ENCODE measurements at places on chromosomes 12 and 14.

DNA sequence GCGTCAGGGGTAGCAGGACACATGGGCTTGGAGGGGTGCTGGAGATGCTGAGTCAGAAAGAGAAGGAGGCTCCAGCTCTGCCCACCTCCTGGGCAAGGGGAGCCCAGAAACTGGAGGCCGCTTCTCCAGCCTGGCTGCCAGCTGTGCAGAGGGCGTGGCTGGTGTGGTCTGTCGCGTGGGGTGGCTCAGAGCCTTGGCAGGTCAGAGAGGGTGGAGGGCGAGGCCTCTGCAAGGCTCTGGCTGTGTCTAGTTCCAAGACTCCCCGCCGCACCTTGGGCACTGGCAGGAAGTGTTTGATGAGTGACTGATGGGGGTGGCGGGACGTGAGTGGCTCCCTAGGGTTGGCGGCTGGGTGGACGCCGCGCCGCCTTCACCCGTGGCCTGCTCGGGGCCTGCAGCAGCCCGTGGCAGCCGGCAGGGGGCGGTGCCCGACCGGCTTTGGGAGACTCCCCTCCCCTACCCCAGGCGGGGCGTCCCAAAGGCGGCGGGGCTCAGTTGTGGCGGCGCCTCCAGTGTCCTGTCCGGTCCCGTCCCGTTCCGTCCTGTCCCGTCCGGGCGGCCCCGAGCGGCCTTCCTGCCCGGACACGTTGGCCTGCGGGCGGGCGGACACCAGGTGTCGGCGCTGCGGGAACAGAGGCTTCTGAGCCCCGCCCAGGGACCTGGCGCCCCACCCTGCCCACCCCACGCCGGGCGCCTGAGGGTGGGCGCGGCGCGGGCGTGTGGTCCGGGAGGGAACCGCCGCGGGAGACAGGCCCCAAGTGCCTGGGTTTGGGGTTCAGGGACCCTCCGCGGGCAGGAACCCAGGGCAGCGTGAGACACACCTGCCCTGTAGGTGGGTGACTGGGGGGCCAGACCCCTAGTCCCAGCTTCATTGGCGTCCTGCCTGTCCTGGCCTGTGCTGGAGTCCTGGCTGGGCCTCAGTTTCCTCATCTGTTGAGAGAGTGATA lies 39.7 kb downstream of the KRT80 start:
- peak; percentile 32 for DNase-seq

DNA sequence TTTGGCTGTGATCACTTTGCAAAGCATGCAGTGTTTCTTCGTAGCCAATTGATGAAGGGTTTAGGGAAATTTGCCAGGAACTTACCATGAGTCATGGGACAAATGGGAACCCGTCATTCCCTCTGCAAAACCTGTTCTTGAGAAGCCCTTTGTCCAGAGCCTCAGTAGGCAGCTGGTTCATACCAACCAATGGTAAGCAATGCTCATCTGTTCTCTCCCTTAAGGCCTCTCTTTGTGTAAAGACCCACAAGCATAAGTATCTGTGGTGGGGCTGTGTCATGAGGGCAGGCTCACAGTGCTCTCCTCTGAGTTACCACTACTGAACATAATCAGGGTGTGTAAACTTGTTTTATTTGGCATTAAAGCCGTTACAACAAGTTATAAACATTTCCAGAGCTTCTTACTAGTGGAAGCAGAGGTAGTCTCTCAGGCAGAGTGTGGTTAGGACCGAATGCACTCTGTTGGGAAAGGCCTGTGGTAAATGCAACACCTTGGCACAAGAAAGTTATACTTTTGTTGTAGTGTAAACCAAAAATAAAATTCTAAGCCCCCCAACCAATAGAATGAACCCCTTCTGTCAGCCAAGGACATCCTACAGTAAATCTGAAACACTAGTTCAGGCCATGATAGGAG lies 119.8 kb downstream of the SINHCAF start:
- no peak for DNase-seq

GRCh38 chr14:50002926-50003212 lies 110.0 kb downstream of the ARF6 start:
- DNase-seq: no peak

DNA sequence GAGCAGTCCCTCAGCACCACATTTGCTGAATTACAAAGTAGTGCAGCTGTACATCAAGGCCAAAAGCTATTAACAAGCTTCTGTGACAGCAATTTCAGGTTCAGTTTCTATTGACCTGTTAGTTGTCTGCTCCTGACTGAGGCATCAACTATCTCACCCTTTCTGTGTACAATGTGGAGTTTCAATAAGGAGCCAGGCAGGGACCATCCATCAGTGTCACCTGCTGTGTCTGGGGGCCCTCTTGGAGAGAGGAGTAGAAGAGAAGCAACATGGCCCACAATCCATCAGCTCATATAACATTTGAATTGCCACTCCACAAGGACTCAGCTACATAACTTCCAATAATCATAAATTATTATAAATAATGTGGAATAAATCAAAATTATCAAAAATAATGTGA lies 72.3 kb upstream of the CCDC196 start:
- DNase-seq: no peak

DNA sequence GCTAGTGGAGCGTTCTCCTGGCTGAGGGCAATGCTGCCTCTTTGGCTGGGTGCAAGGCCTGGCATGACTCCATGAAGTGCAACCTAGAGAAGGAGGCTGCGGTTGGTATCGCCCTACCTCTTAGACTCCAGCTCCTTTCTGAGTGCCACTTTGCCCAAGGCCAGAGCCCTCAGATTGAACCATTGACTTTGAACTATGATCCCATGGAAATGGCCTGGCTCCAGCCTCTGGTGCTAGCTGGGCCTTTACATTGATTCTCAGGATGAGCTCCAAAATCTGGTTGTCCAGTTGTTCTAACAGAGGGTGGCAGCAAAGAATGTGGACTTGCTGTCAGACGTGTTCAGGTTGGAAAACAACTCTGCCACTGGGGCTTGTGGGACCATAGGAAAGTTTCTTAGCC lies 16.1 kb upstream of the SMOC1 start:
- no peak for DNase-seq

- no peak for DNase-seq
Measured at GRCh38 chr12:58453306-58453705, 467.0 kb downstream of the LRIG3 start.

DNA sequence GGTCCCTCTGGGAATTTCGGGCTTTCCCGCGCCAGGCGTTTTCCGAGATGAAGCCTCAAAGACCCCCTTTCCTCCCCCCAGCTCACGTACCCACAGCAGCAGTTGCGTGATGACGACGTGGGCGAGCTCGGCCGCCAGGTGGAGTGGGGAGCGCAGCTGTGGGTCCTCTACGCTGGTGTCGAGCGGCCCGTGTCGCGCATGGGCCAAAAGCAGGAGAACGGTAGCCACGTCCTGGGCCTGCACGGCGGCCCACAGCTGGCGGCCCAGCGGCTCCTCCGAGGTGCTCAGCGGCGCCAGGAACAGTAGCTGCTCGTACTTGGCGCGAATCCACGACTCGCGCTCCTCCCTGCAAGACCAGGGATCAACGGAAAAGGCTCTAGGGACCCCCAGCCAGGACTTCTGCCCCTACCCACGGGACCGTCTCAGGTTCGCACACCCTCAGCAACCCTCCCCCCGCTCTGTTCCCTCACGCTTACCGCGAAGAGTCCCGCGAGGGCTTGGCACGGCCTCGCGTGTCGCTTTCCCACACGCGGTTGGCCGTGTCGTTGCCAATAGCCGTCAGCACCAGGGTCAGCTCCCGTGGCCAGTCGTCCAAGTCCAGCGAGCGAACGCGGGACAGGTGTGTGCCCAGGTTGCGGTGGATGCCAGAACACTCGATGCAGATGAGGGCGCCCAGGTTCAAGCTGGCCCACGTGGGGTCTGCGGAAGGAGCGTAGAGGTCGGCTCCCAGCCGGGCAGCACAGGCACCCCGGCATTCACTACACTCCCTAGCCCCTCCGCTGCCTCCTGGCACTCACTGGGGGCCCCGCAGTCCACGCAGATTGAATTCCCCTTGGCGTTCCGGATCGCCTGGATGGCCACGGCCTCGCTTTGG lies 11.4 kb downstream of the AGAP2 start:
- DNase-seq: no peak

DNA sequence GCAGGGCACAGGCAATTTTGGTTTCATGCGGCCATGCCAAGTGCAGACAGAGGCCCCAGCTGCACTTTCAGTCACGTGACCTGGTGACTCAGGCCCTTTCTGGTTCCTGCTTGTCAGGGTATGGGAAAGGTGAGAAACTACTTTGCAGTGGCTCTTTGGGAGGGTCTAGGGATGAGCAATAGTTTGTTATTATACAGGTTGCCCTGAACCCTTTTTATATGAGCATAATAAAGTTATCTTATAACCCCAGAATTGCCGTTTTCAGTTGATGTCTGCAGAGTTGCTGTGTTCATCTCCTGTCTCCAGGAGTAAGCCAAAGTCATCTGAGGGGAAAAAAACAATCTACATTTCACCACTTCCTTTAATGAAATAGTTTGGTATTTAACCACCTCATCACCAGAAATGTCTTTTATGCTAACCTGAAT lies 30.9 kb upstream of the EMP1 start:
- peak; percentile 53 for DNase-seq

- no peak for DNase-seq
Measured at GRCh38 chr12:64431791-64432190, 20.1 kb upstream of the TBK1 start.

GRCh38 chr14:38743966-38744584 lies 359.0 kb downstream of the SEC23A start:
- no peak for DNase-seq

DNA sequence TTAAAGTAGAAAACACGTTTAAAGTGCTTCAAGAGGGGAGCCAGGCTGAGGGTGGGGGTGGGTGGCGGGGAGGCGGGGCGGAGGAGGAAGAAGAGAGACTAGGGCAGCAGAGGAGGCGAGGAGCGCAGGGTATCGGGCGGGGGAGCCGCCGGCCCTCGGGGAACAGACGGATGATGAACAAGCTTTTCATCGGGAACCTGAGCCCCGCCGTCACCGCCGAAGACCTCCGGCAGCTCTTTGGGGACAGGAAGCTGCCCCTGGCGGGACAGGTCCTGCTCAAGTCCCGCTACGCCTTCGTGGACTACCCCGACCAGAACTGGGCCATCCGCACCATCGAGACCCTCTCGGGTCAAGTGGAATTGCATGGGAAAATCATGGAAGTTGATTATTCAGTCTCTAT lies 39.2 kb downstream of the ZCRB1 start:
- DNase-seq: no peak

DNA sequence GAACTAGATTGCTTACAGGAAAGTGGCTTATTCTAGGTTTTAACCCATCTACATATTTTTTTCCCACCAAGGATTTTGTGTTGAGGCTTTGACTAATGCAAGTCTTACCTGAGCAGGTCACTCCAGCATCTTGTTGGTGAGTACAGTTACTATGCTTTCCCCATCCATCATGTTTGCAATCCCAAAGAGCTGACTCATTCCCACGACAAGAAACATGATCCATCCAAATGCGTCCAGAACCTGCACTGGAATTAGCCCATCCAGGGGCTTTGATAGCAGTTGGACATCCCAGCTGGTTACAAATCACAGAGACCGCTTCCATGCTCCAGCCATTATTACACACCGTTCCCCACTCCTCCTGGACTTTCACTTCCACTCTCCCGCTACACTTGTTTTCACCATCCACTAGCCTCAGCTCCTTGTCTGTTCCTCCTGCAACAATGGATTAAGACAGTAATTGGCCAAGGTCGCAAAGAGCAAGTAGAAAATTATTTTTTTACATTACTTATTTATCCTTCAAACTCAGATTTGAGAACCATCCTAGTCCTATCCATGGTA lies 2.5 kb downstream of the CD163 start:
- DNase-seq: no peak

DNA sequence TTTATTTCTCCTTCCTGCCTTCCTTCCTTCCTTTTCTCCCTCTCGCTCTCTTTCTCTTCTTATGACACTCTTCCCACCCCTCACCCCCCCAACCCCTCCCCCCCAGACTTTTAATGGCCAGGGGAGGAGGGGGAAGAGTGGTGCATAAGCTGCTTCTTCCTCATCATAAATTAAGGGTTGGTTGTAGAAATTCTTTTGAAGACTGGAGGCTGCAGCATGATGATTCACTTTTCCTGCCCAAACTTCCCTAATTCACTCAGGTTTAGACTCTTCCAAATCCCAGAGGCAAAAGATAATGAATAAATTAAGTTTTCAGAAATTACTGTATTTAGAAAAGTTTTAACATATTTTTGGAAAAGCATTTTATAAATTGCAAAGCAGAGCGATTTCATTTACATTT lies 58.2 kb downstream of the GRIP1 start:
- DNase-seq: no peak

DNA sequence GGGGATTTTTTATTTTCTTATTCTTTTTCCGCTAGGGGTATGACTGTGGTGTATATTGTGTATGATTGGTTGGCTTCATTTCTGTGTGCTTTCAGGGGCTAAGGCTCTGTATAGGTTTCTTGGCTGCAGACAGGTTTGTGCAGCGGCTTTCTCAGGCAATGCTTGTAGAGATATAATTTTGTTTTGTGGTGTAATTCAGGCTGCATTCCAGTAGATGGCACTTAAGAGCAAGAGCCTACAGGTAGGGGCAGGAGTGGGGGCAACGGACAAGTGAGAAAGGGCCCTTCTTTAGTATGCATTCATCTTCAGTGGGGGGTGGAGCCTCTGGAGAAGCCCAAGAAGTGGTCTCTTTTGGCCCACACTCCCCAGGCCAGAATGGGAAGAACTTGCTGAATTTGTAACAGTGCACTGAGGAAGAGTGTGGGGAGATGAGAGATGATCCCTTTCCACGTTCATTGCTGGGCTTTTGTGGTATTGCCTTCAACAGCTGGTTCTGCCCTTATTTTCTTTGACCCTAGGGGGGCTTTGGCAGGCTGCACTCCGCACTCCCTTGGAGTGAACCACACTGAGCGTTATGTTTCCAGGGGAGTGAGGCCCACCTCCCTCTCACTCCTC lies 78.6 kb downstream of the IFNG-AS1 start:
- no peak for DNase-seq

DNA sequence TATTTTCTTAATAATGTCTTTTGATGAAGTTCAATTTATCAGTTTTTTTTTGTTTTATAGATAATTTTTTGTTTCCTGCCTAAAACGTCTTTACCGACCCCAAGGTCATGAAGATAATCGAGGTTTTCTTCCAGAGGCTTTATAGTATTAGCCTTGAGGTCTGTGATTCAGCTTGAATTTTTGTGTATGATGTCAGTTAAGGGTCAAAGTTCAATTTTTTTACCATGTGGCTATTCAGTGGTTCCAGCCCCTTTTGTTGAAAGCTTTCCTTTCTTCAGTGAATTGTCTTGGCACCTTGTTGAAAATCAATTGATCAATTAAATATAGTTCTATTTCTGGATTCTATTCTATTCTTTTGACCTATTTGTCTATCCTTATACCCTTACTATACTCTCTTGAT lies 3.2 kb upstream of the MGST1 start:
- DNase-seq: no peak

- no peak for DNase-seq
Measured at GRCh38 chr12:124688356-124688992, 121.1 kb upstream of the NCOR2 start.

GRCh38 chr12:11794751-11795150 lies 145.3 kb downstream of the ETV6 start:
- DNase-seq: no peak

DNA sequence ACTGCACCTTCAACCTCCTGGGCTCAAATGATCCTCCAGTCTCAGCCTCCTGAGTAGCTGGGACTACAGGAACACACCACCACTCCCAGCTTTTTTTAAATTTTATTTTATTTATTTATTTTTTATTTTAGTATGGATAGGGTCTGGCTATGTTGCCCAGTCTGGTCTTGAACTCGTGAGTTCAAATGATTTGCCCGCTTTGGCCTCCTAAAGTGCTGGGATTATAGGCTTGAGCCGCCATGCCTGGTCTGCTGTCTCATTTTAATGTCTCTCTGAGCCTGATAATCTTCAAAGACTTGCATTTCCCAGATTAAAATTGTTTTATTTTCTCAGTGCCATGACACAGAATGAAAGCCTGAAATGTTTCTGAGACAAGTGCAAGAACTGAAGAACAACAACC lies 1.2 kb upstream of the INHBC start:
- DNase-seq: no peak

- DNase-seq: no peak
Measured at GRCh38 chr12:14979468-14979867, 6.6 kb downstream of the PDE6H start.

Measured in activated gamma-delta T cell treated with anti-CD3 and anti-CD28 coated beads, Interleukin-2, amount 50 U/mL, for 16 hours (primary cell).